ENCODE measurements at places on chromosomes 5 and 9.

- peak; percentile 67 for DNase-seq
Observed at GRCh38 chr9:95313010-95313498, 4.5 kb downstream of the FANCC start.

DNA sequence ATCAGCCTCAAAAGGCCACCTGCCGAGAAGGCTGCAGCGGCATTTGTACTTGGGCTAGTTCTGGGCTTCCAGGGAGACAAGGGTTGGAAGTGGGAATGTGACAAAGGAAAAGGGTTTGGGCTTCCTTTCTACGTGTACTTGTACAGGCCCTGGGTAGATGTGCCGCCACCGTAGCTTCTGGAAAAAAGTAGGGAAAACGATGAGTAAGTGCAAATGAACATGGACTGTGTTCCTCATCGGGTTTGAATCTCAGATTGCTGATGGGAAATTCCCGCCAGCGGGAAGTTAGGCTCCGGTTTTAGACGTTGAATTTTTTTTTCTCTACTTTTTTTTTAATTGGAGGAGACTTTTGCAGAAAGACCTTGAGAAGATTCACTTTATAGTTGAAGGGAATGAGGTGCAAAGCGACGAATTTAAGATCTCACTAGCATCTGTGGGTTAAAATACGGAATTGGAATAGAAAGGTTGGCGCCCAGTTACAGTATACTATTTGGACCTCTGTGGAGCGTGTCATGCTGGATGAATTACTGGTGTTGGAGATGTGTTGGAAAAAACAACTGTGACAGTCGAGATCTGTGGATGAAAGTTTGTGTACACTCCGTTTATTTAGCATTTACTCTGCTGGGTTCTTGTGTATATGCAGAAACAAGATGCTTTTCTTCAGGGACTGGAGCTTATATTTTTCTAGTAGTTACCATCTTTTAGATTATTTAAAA is 1.2 kb downstream of the G3BP1 start:
- no peak for DNase-seq

GRCh38 chr5:36444582-36445418 is 143.1 kb upstream of the RANBP3L start:
- DNase-seq: peak; percentile 82

DNA sequence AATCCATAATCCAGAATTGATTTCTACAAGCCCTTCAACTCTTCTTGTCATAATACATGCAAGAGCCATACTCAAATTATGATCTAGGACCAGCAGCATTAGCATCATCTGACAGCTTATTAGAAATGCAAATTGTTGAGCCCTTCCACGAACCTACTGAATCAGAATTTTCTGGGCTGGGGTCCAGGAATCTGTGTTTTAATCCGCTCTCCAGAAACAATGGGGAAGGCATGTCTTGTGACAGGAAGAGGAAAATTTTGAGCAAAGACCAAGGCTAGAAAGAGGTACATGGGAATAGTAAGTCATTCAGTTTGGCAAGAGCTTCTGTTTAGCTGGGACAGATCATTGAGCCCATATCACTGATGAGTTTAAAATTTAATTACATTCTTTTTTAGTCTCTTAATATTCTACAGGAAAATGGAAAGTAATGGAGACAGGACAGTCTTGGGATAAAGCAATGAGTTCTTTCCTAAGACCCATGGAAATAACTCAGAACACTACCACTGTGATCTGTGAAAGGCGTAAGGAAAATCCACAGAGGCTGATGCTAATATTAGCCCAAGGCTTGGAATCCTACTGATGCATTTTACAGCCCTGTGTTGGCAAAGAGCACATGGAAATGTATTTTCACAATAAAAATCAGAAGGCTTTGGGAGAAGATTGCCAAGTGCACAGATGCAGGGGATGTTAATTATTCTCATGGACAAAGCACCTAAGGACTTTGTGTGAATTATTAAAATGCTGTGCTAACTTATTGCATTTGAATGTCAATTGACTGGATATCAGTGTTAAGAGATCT is 73.7 kb upstream of the STK32A start:
- DNase-seq: no peak

DNA sequence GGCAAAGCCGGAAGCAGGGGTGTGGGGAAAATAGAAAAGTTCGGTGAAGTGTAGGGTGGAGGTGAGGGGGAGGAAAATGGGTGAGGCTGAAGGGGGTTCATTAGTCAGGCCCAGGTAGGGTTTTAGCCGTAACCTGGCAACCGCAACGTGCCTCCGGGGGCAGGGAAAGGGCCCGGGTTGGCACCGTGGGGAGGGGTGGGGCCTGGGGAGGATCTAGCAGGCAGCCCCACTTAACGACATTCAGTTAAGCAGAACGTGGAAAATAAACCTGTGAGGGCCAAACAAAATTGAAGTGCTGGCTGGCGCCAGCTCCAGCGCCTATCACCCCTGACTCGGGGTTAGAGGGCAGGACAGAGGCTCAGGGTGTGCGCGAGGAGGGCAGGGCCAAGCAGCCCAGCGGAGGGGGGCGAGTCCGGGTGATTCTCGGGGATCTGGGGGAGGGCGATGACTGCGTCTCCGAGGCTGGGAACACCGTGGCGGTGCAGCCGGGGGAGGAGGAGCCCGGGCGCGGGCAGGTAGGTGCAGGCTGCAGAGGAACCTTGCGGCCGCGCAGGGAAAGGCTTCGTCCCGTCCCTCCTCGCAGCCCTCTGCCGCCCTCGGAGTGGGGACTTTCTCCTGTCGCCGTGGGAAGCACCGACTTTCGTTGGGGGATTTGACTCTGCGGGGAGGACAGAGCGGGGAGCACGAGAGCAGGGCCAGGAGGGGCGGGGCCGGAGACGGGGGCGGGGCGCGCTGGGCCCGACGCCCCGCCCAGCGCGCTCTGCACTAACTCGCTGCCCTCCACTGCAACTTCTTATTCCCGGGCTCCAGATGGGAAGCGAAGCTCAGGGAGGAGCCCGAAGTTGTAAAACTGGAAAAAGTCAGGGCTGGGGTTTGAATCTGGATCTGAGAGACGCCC is 5.1 kb downstream of the RGS14 start:
- DNase-seq: no peak

DNA sequence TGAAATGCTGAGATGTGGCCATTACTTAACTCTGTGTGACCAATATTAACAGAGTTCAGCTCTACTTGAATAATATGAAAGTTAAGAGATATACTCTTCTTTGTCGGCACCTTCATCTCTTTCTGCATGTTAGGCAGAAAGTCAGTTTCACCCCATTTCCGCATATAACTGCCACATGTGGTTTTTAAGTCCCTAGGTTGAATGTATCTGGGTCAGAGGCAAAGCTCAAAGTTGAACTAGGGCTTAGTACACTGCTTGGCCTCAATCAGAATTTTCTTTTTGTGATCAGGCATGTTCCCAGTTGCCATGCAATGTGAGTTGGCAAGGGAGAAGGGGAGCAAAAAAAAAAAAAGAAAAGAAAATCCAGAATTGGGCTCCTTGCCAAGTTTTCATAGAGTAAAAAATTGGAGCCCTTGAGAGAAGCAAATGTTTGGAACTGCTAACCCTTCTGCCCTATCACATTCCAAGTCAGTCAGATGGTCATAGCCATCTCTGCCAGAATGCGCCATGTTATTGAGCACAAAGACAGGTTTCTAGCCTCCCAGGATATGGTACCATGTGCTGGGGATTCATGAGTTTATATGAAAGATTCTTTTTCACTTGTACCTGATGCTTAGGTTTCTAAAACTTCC is 251.2 kb upstream of the RORB start:
- DNase-seq: no peak

DNA sequence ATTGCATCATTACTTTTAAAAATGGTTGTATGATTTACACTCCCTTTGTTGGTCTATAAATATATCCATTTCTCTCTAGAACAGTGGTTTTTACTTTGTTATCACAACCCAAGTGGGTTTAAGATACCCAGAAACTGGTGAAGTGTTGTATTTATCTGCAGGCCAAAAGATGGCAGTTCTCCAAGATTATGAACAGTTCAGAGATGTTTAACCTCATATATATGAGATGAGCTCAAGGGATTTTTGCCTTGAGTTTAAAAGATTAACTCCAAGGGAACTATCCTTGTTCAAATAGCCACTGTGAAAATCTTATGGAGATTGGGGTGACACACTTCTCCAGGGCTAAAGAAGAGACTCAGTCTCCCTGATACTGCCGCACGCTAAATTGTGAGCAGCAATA is 572.6 kb downstream of the TLE4 start:
- no peak for DNase-seq

- DNase-seq: no peak
Observed at GRCh38 chr5:126976520-126977172, 53.7 kb downstream of the MARCHF3 start.

GRCh38 chr5:180873615-180874520 is 12.8 kb upstream of the ZFP62 start:
- no peak for DNase-seq

GRCh38 chr5:148808864-148809642 is 17.4 kb upstream of the ADRB2 start:
- DNase-seq: no peak

DNA sequence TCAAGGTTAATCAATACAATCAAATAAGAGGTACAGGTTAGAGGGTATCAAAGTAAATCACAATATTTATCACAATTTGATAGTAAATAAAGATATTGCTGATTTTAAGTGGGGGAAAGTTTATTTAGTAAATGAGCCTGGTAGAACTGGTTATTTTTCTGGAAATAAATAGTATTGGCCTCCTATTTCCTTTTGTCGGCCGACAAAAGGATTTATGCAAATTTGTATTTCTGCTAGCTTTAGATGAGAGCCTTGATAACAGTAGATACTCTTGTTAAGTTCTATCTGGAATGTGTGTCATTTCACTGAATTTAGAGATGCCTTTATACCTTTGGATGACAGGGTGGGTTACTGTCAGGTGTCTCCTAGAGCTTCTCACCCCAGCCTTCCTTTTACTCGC is 17.8 kb upstream of the SPATA31E1 start:
- no peak for DNase-seq

GRCh38 chr9:121463026-121463807 is 36.4 kb downstream of the GGTA1 start:
- no peak for DNase-seq

DNA sequence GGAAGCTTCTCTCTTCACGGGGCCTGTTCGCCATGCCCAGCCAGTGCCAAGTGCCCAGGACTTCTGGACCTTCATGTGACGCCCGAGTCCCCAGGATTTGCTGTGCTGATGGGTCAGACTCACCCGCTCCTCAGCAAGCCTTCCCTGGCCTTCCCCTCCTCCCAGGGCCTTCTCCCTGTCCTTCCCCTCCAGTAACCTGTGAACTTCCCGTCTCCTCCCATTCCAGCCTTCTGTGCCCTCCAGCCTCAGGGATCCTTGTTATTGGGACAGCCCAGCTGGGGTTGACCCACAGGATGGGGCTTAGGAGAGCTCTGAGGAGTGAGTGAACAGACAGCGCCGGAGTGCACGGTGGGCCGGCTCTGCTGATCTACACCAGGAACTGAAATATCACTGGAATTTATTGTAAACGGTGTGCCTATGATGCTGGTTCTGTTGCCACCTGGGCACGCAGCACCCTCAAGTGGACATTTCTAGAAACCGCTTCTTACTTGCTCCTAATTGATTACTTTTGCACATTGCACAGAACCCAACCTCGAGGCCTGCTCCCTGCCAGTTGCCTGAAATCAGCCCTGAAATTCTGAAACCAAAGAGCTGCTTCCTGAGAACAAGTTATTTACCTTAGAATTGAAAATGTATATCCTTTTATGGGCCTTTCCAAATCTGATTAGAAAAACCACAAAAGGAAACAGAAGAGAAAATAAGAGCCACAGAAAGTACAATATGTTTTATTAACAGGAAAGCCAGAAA is 1.5 kb downstream of the SPAAR start:
- DNase-seq: no peak

GRCh38 chr5:73591698-73592501 is 26.4 kb downstream of the UTP15 start:
- no peak for DNase-seq

DNA sequence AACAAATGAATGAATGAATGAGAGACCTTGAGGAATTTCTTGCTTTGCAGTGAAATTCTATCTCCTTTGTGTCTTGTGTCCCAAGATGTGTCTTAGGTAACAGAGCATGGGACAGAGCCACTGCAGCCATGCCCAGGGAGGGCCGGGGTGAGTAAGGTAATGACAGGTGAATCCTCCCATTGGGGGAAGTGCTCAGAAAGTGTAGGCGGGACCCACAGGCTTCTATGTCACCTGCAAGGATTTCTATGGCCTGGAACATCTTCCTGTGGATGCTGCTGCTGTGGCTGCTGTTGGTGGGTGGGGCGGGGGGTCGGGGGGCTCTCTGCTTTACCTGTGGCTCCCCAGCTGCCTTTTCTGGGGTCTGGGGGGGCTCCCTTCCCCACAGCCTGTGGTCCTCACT is 133.6 kb upstream of the IER5L start:
- DNase-seq: no peak

DNA sequence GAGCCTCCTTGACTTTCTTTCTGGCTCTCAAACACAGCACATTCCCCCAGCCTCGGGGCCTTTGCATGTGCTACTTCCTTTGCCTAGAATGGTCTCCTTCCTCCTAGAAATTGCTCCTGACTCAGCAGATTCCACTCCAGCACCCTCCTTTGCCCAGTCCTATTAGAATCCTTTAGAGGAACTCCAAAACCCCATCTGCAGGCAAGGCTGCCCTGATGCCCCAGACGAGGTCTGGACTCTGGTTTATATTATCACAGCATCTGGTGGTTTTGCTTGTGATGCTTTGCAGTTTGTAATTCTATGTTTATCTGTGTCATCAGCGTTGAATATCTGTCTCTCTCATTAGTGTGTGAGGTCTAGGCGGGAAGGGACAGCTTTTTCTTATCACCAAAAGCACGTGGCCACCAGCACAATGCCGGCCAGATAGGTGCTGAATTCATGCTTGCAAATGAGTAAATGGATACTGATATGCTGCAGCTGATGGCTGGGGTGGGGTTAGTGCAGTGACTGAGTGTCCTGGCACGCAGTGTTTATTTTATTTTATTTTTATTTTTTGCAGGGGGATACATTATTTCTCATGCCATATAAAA is 30.0 kb upstream of the ANKH start:
- DNase-seq: no peak

- no peak for DNase-seq
Observed at GRCh38 chr5:139492700-139493192, 10.2 kb upstream of the STING1 start.

DNA sequence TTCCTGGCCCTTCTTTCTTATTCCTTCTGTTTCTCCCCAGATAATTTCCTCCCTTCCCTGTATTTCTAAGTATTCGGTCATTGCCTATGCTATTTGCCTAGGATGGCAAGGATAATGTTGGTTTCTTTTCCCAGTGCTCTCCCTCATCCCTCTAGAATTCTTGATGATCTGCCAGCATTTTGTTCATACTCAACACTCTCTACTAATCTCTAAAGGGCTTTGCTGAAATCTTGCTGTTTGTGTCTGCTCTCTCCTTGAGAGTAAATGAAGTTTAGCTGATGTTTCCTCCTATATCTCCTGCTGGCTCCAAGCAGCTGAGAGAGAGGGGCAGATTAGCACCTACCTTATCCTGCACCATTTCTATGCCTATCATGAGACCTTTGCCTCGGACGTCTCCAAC is 38.1 kb downstream of the AGXT2 start:
- no peak for DNase-seq

- DNase-seq: no peak
Observed at GRCh38 chr9:118305331-118305730, 601.1 kb downstream of the TLR4 start.

- DNase-seq: no peak
Observed at GRCh38 chr5:131595088-131596033, 39.7 kb downstream of the RAPGEF6 start.
